Peyer's patch (tissue), 4 donors: ENCODE measurements at places on chromosomes 2 and 18. TPM values are rescaled to one million over a fixed set of nuclear protein-coding genes. Genes with fewer than 3 reads are reported as not detected.

GPBAR1 gene
- total RNA-seq: 3.5 TPM

C2orf78 gene
- not detected for total RNA-seq

ACMSD gene
- total RNA-seq: 1.2 TPM

- no peak for DNase-seq
Observed at GRCh38 chr18:76058146-76058545, 436.9 kb downstream of the ZNF516 start.

DNA sequence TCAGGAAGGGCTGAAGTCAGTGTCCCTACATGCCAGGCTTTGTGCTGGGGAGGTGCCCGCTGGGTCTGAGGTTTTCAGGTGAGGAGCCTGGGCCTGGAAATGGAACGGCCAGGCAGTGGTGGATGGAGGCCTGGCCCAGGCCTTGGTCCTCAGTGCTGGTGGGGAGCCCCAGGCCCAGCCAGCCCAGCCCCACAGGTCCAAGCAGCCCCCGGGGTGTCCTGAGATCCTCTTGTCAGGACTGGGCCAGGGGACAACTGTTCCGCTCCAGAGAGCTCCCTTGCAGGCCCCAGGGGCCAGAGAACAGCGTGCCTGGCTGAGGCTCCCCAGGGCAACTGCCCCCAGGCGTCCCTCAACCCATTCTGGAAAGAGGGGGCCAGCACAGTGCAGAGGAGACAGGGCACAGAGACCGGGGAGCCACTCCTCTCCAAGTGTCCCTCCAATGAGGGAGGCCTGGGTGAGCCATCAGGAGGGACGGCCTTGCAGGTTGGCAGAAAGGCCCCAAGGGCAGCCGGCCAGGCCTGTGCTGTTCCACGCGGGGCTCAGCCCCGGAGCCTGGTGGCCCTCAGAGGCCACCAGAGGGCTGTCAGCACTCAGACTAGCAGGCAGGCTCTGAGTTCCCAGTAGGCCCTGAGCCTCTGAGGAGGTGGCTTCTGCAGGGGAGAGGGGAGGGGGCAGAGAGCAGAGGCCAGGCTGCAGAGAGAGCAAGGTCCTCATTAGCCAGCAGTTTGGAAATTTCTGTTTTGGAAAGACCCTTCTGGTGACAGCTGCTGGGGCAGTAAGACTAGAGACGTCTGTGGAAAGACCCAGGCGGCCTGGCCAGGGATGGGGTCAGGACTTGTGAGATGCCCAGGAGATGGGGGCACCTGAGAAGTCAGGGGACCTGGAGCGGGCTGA, 29.4 kb upstream of the SNED1 start:
- DNase-seq: no peak

DNA sequence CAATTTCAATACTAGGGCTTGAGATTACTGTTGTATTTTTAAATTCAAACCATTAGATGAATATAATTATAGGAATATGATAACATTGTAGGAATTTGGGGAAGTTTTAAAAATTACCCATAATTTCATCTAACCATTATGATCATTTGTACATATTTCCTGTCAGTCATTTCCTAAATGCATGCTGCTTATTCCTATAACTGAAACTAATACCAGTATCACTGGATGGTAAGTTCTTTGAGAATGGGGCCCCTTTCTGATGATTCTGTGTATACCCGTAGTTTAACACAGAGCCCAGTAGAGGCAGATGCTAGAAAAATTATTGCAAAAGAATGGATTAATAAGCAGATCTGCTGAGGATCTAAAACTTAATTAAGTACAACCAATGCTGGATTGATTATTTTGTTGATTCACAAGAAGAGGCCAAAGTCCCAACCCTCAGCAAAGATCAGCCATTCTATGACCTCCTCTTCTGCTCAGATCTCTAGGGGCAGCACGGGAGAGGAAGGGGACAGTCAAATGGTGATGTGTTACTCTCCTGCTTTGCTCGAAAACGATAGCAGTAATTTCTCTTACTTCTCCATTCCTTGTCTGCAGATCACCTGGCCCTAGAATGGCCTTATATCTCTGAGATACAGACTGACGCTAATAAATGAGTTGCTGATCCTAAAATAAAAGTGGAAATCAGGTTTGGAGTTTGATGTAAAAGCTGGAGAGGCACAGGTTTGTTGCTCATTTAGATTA, 69.5 kb upstream of the PELI1 start:
- DNase-seq: peak; percentile 54

DNA sequence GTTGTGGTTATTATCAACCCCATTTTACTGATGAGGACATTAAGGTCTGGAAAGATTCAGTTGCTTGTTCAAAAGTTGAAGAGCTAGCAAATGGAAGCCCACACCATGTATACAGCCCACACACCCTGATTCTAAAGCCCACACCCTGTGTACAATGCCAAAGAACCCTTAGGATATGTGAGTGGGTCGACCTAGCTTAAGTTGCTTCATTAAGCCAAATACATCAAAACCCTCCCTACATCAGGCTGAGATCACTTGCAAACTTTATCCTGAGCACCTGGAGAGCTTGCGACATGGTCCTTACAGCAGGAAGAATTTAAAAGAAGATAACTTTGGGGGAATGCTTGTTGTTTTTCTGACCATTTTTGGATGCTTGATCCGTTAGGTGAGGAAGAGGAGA, 435 bp upstream of the ARHGAP25 start:
- DNase-seq: no peak

DNA sequence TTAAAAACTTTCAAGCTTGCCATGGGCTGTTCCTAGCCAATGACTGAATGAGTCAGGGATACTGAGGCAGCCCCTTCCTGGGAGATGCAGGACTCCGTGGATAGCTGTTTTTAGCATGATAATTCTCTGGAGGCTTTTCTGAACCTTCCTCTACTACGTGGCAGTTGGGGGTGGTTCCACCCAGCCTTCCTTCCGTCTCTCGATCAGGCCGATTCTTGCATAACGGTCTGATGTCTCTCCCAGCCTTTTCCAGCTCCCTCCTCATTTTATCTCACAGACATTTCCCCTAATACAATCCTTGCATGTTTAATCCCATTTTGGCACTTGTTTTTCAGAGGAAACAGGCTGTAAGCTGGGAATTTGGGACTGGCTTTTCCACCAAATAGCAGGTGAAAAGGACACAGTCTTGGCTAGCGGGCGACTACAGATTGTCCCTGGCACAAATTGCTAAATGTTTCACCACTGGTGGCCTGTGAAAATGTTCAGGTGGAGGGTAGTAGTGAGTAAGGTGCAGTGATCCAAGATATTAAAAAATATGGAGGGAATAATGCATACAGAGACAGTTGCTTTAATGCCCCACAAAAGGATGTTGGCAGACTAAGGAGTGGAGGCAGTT, 21.0 kb upstream of the CTLA4 start:
- no peak for DNase-seq

DNA sequence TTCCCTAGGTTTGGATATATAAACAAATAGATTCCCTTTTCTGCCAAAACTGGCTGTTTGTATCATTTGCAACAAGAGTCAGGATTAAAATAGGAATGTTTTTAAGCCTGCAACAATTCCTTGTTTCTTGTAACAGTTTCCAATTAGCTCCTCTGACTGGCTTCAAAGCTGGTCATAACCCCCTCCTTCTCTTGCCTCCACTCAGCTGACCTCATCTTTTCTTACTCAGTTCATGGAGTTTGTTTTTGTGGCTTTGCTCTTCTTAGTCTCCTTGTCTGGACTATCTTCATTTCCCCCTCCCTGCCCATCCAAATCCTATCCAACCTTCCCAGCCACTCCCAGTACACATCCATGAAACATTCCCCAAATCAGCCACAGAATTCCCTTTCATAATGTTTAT, 14.3 kb upstream of the RAPH1 start:
- no peak for DNase-seq
